ENCODE measurements at places on chromosomes 13 and 19.

- DNase-seq, result no peak
These were observed 548.5 kb upstream of the SLC10A2 start for GRCh38 chr13:103614761-103615160.

- no peak for DNase-seq
These were observed at the start of gene CCDC70 for GRCh38 chr13:51861723-51862300. Gene CCDC70 (plus strand): TSS chr13:51861969. CDS start chr13:51865412, 3,443 bp downstream.

DNA sequence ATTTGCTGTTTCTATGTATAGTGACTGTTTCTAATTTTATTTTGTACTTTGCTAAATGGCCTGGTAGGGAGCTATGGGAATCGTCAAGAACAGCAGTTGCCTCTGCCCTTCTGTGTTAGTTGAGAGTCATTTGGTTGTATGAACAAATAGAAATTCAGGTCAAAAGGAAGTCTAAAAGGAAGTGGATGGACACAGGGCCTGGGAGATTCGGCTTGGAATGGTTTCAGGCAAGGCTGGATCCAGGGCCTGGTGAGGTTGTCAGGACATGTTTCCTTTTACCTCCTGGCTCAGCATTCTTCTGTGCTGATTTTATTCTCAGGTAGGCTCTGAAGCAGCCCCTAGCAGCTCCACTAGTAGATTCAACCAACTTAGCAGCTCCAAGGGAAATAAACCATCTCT is 118.9 kb downstream of the SIPA1L3 start:
- DNase-seq, result no peak

- no peak for DNase-seq
These were observed 9.2 kb downstream of the COPE start for GRCh38 chr19:18910010-18910409.

GRCh38 chr19:16920816-16921529 is 32.2 kb downstream of the F2RL3 start:
- no peak for DNase-seq

- no peak for DNase-seq
These were observed 67.6 kb upstream of the TDRD3 start for GRCh38 chr13:60329221-60329923.

- no peak for DNase-seq
These were observed 120.2 kb downstream of the AKAP11 start for GRCh38 chr13:42392180-42392579.

DNA sequence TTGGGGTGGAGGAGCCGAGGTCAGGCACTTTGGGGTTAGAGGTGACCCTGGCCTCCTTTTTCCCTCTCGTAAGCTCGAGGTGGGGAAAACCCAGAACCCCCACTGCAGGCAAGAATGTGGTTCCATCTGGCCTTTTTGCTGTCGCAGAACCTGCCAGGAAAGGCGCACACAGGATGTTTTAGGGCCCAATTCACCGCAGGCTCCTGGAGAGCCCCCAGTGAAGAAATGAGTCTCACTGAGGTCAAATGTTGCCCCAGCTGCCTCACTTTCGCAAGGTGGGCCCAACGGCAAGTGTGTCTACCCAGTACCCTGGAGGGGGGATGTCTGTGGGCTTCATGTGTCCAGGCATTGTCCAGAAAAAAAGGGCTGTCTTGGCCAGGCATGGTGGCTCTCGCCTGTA is 61.8 kb downstream of the PEX11G start:
- no peak for DNase-seq

DNA sequence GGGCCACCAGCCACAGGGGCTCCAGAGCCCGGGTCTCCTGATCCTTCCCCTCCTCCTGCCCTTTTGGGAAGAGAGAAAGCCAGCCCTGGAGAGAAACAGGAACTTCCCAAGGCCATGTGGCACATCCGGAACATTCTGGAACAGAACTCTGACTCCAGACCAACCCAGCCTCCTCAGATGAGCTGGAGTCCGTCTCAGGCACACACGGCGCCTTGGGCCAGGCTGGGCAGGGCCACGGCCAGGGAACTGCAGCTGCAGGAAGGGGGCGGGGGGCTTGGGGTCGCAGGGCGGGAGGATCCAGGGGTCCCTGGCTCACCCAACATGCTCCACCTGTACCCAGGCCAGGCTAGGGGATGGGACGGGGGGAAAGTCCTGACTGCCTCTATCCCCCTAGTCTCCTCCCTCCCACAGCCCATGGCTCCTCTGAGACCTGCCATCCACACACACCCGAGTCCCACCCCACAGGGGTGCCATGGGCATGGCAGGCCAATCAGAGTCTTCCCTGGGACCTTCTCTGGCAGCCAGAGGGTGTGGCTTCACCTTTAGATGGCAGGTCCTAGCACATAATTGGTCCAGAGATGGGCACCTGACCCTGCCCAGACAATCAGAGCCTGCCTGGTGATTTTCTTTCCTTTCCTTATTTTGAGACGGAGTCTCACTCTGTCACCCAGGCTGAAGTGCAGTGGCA is 22.9 kb downstream of the SBNO2 start:
- no peak for DNase-seq

- DNase-seq, result no peak
These were observed 38.9 kb upstream of the SERP2 start for GRCh38 chr13:44334751-44335150.

GRCh38 chr13:111531505-111531904 is 211.1 kb downstream of the TEX29 start:
- no peak for DNase-seq

GRCh38 chr13:99275093-99275469 is 16.9 kb upstream of the GPR18 start:
- no peak for DNase-seq

- DNase-seq, result no peak
These were observed 5.4 kb downstream of the TFDP1 start for GRCh38 chr13:113589961-113590339.

- DNase-seq, result no peak
These were observed 6.2 kb downstream of the TEX29 start for GRCh38 chr13:111326621-111326965.

- DNase-seq, result no peak
These were observed 350.7 kb downstream of the EFNB2 start for GRCh38 chr13:106184790-106185189.

DNA sequence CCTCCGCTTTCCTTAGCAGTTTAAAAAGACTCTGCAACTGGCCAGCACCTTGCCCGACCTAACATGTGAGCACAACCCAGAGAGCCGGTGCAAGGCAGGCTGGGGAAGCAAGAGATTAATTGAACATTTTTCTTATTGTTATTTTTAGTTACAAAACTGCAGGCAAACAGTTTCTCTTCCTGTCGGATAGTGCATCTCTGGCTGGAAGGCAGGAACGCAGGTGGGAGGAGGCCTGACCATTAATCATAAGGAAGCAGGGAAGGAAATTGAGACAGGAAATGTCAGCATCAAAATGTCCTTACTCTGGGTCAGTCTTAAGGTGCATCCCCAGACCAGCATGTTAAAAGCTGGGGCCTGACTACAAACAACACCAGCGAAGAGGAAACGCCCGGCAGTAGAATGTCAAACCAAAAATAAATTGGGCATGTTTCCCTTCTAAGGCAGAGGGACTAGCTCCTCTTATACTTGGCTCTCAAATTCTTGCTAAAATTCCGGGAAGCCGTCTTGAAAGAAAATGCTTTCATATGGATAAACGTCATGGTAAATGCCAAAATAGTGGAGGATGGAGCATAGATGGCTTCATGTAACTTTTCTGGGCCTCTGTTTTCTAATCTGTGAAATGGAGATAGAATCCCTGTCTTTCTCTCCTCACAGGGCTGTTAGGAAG is 226.8 kb downstream of the RAP2A start:
- DNase-seq, result no peak

DNA sequence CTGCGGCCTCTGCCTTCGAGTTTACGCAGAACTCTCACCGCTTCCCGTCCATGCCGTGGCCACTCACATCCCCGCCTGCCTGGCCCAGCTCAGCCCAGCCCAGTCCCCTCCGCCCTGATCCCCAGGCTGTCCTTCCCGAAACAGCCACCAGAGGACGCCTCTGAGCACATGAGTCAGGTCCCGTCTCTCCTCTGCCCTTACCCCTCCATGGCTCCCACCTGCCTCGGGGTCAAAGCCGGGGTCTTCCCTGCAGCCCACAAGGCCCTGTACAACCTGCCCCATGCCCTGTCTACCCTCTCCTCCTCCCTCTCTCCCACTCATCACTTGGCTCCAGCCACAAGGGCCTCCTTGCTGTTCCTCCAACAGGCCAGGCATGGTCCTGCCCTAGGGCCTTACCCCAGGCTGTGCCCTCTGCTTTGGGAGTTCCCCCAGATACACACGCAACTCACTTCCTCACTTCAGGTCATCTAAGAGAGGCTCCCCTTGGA is 8.1 kb upstream of the SEMA6B start:
- peak; percentile 94 for DNase-seq

- DNase-seq, result no peak
These were observed 30.4 kb downstream of the CYP4F22 start for GRCh38 chr19:15538774-15539173.

DNA sequence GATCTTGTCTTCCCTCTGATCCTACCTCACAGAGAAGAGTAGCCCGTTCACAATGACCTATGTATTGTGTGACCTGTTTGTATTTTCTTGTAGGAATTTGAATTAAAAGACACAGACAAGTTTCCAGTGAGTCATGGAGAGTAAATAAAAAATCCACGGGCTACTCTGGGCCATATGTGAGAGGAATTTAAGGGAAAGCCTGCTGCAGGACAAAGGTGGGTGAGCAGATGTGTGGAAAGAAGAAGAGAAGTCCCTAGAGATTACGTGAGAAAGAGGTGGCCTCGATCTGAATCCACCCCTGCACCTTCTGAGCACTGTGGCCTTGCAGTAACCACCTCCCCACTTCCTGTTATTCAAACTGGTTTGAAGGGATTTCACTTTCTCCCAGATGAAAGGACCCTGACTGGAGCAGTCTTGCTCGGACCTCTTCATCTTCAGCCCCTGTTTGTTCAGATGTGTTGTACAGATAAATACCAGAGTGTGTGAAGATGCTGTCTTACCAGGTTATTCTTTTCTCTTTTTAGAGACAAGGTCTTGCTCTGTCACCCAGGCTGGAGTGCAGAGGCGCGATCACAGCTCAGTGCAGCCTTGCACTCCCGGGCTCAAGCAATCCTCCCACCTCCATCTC is 205.4 kb downstream of the PDS5B start:
- no peak for DNase-seq

DNA sequence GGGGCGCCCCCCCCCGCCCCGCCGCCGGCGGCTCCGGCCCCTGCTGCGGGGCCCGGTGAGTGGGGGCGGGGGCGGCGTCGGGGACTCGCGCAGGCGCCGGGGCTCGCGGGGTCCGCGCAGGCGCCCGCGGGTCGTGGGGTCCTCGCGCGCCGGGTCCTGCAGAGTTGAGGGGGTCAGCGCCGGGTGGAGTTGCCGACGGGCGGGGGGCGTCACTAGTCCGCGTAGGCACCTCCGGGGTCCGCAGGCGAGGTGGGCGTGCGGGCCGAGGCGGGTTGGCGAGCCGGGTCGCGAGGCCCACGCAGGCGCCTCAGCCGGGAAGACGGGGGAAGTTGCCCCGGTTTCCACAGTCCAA is 365 bp downstream of the PPP6R1 start:
- no peak for DNase-seq

DNA sequence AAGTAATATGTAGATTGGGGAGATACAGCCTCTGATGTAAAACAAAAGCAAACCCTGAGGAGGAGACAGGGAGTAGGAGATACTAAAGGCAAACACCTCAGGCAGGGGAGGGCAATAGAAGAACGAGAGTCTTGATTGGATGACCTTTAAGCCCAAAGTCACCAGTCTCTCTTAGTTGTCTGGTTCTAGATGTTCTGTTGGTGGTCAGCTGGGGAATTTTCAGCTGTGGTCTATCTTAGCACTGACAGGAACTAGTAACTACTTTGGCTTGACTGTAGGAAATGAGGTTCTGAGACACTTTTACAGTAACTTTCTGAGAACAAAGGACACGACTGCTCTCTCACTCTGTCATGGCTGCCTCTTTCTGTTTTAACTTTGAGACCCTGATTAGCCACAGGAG is 290.7 kb upstream of the MIR17HG start:
- DNase-seq, result no peak

- DNase-seq, result no peak
These were observed 490.2 kb downstream of the FOXO1 start for GRCh38 chr13:40176242-40176641.

- no peak for DNase-seq
These were observed 8.7 kb upstream of the SERPINE3 start for GRCh38 chr13:51330791-51331190.

DNA sequence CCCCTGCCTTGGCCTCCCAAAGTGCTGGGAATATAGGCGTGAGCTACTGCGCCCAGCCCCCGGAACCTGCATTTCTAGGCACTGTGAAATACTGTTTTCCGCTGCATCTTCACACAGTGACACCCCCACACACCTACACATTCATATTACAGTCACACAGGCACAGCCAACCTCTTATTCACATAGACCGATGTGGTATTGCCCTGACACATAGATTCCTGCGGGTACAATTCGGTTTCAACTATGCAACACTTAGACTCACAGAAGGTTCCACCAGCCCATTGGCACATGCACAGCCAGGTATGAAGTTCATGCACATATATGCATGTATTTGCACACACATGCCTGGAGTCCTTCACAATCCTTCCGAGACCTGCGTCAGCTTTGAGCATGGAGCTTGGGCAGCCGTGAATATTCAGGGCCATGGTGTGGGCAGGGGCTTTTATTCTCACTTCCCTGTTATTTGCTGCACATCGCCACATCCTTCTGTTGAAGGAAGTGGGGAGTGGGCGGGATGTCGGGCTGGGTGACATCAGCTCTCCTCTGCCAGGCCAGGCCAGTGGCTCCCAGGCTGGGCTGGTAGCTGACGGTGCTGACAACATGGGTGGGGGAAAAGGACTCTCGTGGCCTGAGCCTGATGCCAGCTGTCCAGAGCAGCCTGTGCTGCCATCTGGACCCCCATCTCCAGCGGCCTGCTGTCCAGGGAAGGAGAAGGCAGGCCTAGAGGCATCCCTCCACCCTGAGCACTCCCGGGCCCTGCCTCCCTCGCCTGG is 5.4 kb upstream of the CDC37 start:
- peak; percentile 88 for DNase-seq

GRCh38 chr19:8363803-8364771 is at the start of gene ANGPTL4:
Gene ANGPTL4 (plus strand): TSS chr19:8364155. CDS start chr19:8364322, 167 bp downstream.
- no peak for DNase-seq

- DNase-seq, result no peak
These were observed 3.5 kb upstream of the DLEU7 start for GRCh38 chr13:50846861-50847475.

DNA sequence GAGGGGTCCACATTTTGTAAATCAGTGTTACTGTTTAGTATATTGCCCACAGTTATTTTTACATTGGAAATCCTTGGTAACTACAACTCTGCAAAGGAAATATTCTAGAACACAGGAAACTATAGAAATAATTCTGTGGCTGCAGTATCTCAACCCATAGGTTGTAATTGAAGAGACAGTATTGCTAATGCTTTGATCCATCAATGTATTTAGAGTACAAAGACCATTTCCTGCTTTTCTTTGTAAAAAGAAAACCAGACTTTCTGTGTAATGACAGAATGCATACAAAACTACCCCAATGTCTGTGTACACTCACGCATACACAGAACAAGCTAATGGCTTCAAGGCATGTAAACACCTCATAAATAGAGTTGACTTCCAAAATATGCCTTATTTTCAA is 622.1 kb upstream of the ARGLU1 start:
- DNase-seq, result no peak

- no peak for DNase-seq
These were observed 54.9 kb downstream of the SIAH3 start for GRCh38 chr13:45796426-45797235.

- DNase-seq, result no peak
These were observed 5.9 kb upstream of the RUBCNL start for GRCh38 chr13:46392967-46393366.

GRCh38 chr13:76932076-76932475 is 16.2 kb upstream of the ACOD1 start:
- no peak for DNase-seq
